Panc1 (cell line): ENCODE measurements at places on chromosomes 1 and 21.

DNA sequence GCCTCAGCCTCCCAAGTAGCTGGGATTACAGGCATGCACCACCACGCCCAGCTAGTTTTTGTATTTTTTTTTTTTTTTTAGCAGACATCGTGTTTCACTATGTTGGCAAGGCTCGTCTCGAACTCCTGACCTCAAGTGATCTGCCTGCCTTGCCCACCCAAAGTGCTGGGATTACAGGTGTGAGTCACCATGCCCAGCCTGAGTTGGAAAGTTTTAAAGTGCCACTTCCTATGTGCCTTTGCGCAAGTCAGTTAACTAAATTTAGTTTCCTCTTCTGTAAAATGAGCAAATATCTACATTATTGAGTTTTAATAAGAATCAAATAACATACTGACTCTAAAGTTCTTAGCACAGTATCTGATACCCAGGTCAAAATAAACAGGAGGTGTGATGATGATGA, 12.4 kb downstream of the SLC19A2 start:
- no peak for DNase-seq

DNA sequence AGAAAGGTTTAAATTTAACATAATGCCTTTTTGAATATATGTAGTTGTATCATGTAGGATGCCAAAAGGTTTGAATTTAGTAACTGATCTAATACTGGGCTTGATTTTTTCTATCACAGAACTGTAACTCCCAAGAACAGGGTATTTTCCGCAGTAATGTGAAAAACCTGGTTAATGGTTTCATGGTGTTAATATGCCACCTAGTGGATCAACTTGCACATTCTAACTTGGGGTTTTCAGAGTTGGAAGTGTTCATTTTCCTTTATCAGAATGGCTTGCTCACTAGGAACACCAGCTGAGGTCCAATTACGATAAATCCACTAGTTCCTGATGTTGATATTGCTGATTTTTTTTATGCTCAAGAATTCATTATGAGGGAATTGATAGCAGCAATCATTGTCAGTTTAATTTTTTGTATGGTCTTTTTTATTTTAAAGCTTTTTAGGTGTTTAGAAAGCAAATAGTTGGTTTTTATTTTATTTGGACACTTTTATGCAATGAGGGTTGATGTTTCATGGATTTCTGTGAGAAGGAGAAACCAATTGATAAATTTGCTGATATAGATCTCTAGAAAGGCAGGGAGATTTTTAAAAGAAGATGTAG, 157.2 kb downstream of the PLA2G4A start:
- DNase-seq: peak; percentile 43

DNA sequence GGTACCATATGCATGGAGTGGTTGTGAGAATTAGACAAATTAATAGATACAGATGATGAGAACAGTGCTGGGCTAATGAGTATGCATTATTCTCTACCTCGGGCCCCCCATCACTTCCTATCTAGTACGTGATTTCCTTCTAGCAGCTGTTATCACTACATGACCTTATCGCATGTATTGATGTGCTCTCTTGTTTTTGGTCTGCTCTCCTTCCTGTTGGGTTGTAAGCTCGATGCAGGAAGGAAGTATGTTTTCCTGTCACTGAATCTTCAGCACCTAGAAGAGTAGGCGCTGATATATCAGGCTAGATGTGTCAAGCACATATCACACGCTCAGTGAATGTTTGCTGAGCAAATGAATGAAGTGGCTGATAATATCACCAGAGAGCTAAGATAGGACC, 43.9 kb upstream of the IFNAR2 start:
- no peak for DNase-seq

DNA sequence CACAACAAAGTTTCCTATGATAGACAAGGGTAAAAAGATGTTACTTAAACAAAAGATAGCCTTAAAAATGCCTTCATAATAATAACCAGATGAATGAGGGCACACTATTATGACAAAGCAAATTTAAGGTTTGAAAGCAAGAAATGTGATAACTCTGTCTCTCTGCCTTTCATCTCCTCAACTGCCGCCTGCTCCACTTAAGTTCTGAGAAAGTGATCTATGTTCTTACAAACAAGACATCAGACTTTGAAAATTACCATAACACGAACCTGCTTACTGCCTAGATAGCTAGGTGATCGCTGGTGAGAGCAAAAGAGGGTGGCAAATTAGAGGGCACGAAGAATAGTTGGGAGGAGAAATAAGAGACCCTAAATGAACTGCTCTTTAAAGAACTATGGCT, 13.2 kb downstream of the C21orf91 start:
- no peak for DNase-seq

- no peak for DNase-seq
Measured at GRCh38 chr1:226967665-226968064, 27.6 kb downstream of the COQ8A start.

DNA sequence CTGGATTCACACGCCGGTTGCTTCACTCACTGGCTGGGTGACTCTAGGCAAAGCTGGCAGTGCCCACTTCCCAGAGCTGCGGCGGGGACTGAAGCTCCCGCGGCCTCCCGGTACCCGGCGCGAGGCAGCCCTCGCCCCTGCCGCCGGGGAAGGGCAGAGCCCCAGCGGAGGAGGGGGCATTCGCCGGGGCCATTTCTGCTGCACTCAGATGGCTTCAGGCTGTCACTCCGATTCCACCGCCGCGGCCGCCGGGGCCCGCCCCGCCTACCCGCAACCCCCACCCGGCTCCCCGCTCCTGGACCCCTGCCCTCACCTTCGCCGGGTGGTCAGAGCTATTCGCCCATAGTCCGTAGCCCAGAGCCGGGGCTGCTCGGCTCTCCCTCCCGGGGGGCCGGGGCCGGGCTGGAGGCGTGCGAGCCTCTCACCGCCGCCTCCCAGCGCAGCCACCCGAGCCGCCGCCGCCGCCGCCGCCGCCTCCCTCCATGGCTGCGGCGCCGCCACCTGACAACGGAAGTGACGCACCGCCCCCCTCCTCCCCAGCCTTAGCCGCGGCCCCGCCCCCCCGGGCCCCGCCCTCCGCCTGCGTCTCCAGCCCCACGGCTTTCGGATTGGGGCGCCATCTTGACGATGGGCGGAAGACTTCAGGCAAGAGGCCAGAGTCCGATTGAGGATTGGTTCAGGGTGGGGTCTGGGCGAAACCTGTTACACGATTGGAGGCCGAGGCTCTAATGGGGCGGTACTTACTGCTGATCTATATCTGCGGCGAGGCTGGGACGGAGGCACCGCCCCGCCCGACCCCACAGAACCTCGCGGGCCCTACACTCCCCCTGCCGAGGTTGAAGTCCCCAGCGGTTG, at the start of gene STK40:
TSS of gene STK40 (minus strand) at position 515 of the 855 bp plus-strand sequence. CDS start 24,592 bp downstream, outside the sequence.
- DNase-seq: peak; percentile 95
